ENCODE measurements at places on chromosomes 7 and 10.

DNA sequence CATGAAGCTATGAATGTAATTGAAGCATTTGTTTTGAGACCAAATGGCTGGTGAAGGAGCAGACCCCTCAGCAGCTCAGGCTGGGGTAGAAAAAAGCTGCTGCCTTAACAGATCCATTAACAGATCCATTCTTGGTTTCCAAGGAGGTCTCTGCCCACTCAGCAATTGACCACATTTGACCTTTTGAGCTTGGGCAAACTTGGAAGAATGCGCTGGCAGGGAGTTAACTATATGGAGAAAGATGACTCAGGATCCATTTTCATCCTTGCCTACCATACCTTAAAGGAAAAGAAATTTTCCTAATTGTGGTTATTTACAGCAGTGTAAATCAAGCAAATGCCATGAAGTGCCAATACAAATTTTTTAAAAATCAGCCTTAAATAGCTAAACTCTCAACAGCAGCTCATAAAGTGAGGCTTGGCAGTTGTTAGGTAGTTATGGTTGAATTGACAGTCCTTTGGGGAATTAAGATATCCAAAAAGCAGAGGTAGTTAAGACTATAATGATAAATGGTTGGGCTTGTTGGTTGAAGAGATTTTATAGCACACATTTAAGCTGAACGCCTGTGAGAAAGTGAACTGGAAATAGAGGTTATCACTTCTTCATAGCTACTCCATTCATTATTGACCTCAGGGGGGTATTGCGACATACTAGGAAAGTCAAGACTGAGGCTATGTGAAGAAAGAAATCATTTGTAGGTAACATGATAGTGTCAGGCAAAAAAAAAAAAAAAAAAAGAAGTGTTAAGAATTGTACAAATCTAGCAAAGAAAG is 83.9 kb downstream of the MKX start:
- H3K4me1 ChIP-seq, result peaks cover 5% of the 10 kb centered on the region
- no peaks in the 10 kb centered on the region for H3K27me3 ChIP-seq
- H3K36me3 ChIP-seq, result no peaks in the 10 kb centered on the region
- DNase-seq, result no peak
- no peak overlapping the region for H3K4me3 ChIP-seq

DNA sequence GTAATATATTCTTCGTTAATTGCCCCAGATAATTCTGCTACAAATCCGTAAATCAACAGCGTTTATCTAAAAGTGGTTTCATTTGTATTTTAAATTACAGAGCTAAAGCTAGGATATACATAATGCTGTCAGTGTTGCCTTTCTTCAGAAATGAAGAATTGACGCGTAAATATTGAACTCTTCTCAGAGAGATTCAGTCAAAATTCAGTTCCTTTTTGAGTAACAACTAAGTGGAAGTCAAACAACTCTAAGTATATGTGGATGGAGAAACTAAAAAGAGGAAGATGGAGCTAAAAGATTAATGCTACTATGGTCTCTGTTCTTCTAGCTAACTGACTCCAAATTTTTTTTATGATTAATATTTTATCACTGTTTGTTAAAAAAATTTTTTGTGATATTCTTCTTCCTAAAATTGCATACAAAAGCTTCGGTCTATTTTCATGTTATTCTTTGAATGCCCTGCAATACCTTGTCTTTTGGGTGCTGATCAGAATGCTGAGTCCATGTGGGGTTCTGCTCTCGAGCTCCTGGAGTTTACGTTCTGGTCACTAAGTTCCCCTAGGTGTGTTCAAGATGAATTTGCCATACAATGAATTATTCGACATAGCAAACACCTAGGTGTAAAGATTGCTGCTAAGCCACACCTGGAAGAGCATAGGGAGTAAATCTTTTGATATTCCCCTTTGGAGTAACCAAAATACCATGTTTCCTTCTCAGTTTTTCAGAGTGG is 20.7 kb downstream of the MDFIC start:
- no peaks in the 10 kb centered on the region for H3K36me3 ChIP-seq
- DNase-seq, result no peak
- H3K4me1 ChIP-seq, result peaks cover 2% of the 10 kb centered on the region
- no peak overlapping the region for H3K4me3 ChIP-seq

DNA sequence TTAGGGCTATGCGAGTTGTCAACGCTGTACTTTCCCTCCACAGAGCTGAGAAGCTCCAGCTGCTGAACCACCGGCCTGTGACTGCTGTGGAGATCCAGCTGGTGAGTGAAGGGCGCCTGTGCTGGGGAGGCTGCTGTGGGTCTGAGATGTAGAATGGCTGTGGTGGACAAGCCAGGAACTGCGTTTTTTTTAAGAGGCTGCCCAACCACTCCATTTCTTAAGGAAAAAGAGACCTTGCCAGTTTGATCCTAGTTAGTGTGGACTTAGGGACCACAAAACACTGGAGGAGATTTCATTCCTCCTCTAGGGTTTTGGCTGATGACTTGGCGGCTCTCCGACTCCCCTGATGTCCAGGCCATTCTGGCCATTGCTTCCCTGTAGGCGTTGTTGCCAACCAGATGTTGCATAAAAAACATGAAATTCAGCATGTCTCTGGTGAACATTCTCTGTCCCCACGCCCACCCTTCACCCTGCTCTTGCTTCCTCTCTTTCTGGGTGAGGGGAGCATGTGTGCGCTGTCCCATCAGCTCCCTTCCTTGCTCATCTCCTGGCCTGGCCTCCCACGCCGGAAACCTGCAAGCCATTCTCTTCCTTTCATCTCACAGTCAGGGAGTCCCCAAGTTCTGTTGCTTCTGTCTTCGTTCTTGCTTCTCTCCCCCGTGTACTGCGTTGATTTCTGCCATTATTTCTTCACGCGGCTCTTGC is 30.9 kb downstream of the CRCP start:
- H3K4me3 ChIP-seq, result peak overlapping the region; percentile 20
- H3K27ac ChIP-seq, result peak overlapping the region; percentile 11
- no peaks in the 10 kb centered on the region for H3K27me3 ChIP-seq
- H3K4me1 ChIP-seq, result peaks cover 9% of the 10 kb centered on the region
- peaks cover 31% of the 10 kb centered on the region for H3K36me3 ChIP-seq

GRCh38 chr7:43757073-43757720 is 1.3 kb upstream of the BLVRA start:
- DNase-seq, result no peak
- H3K36me3 ChIP-seq, result no peaks in the 10 kb centered on the region
- H3K27ac ChIP-seq, result peak overlapping the region; percentile 34
- H3K27me3 ChIP-seq, result no peaks in the 10 kb centered on the region

GRCh38 chr7:50828801-50829200 is 46.1 kb upstream of the GRB10 start:
- peaks cover 17% of the 10 kb centered on the region for H3K4me1 ChIP-seq
- H3K27me3 ChIP-seq, result no peaks in the 10 kb centered on the region
- no peak overlapping the region for H3K27ac ChIP-seq
- H3K36me3 ChIP-seq, result no peaks in the 10 kb centered on the region
- DNase-seq, result no peak

DNA sequence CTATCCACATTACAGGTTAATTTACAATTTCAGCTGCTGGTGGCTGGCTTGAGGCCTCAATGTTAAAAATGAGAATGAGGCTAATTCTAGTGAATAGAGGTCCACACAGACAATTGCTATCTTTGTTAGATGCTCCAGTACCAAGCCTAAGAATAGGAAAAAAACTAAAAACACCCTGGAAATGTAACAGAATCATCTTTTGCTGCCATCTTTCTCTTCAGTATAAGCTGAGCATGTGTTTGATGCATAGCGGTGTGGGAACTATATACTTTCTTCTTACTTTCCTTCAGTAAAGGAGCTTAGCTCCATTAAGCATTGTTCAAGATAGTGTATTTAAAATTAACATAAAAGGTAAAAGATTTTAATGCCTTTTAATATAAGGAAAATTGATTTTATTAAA is 5.6 kb downstream of the TMEM229A start:
- H3K4me3 ChIP-seq, result no peak overlapping the region
- no peak overlapping the region for H3K27ac ChIP-seq
- H3K4me1 ChIP-seq, result peaks cover 5% of the 10 kb centered on the region
- peaks cover 27% of the 10 kb centered on the region for H3K27me3 ChIP-seq
- H3K36me3 ChIP-seq, result no peaks in the 10 kb centered on the region
- DNase-seq, result no peak

DNA sequence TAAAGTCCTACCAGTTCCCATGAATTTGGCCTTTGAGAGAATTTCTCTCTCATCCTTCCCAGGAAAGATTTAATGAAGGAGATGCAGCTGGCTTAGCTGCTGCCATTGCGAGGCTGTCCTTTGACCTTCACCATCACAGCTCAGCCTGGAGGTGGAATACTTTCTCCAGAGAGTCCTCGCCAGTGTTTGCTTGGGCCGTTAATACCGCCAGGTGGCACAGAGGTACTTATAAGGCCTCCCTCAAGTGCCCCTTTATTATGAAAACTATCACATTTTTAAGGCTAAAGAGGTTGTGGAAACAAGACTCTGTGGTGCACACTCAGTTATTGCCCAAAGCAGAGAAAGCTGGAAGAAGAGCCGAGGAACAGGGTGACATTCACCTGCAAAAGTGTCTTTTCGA is 330.6 kb downstream of the CCSER2 start:
- H3K4me1 ChIP-seq, result no peaks in the 10 kb centered on the region
- H3K4me3 ChIP-seq, result no peak overlapping the region
- DNase-seq, result no peak
- no peak overlapping the region for H3K27ac ChIP-seq

GRCh38 chr7:57354679-57355338 is 95.2 kb upstream of the ZNF716 start:
- no peak for DNase-seq
- H3K4me1 ChIP-seq, result no peaks in the 10 kb centered on the region
- H3K36me3 ChIP-seq, result no peaks in the 10 kb centered on the region
- H3K4me3 ChIP-seq, result no peak overlapping the region
- no peak overlapping the region for H3K27ac ChIP-seq

DNA sequence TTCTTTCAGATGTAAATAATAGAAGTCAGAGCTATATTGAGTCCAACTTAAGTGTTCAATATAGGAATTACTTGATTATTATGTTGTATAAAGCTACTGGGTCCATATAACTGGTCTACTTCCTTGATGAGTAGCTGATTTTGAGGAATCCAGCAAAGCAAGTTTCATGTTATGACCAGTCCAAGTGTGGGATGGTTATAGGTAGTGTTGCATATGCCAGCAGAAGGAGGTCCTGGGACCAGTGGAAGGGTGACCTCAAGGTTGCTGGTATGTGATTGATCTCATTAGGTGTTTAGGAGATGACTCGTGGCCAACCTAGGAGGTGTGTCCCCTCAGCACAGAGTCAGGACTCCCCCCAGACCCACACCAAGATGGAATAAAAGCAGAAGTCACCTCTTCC is 551.5 kb downstream of the KCNMA1 start:
- H3K36me3 ChIP-seq, result peaks cover 16% of the 10 kb centered on the region
- H3K4me1 ChIP-seq, result no peaks in the 10 kb centered on the region
- no peak for DNase-seq
- no peak overlapping the region for H3K4me3 ChIP-seq
- no peaks in the 10 kb centered on the region for H3K27me3 ChIP-seq

DNA sequence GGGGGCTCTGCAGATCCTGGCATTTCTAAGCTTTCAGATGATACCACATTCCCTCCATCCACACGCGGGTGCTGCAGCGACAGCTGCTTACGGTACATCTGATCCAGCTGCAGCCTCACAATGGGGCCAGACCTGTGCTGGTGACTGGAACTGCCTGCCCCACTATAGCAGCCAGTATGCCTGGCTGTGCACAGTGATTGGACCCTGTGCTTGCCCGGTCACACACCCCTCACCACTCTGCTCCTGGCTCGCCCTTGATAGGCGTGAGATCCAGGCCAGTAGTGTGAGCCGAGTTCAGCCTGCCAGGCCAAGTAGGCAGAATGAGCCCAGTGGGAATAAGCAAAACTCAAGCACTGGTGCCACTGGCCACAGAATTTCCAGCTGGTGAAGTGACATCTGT is 164.8 kb downstream of the NRBF2 start:
- no peak overlapping the region for H3K27ac ChIP-seq
- H3K36me3 ChIP-seq, result peaks cover 3% of the 10 kb centered on the region
- H3K4me3 ChIP-seq, result no peak overlapping the region
- DNase-seq, result no peak
- H3K27me3 ChIP-seq, result no peaks in the 10 kb centered on the region
- peaks cover 7% of the 10 kb centered on the region for H3K4me1 ChIP-seq

GRCh38 chr10:99331207-99331803 is 2.1 kb downstream of the CNNM1 start:
- H3K27me3 ChIP-seq, result peaks cover 42% of the 10 kb centered on the region
- H3K27ac ChIP-seq, result no peak overlapping the region
- peaks cover 18% of the 10 kb centered on the region for H3K4me1 ChIP-seq
- no peak overlapping the region for H3K4me3 ChIP-seq
- DNase-seq, result peak; percentile 40
- H3K36me3 ChIP-seq, result no peaks in the 10 kb centered on the region

DNA sequence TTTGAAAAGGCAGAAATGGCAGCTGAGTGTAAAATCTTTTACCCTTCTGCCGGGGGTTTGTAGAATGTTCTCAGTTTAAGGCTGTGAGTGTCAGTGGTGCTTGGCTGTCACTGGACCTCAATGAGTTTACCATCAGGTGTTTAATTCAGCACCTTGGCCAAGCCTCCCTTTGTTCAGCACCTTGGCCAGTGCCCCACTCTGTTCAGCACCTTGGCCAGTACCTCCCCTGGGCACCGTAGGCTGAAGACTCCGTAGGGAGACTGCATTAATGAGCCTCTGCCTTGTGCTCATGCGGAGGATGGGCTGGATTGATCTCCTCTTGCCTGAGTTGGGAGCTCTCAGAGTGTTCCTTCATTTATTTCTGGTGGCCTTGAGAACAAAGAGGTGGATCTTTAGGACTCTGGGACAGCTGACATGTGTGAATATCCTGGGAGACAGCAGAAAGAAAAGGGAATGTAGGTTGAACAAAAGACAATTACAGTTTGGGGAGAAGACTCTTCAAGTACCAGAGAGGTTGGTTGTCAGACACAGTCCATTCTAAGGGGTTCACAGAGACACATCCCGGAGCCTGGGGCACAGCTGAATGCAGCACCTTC is 1.6 kb downstream of the FAM24A start:
- no peak overlapping the region for H3K27ac ChIP-seq
- no peaks in the 10 kb centered on the region for H3K36me3 ChIP-seq
- no peaks in the 10 kb centered on the region for H3K27me3 ChIP-seq

DNA sequence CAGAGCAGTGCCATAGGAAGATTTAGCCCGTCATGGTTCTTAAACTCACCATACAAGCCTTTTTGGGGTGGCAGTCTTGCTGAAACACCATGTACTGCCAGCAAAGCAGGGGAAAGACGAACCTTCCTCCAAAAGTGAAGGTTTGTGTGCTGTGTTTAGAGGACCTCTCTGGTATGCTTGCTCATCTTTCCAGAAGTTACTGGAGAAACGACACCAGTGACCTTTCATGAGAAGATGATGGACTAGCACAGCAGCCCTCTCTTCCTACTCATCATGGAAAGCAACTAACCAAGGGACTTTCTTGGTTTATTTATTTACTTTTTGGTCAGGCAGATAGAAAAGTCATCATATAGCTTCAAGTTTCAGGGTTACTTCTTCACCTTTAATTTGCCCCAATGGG is 247.4 kb downstream of the PTEN start:
- H3K4me1 ChIP-seq, result peaks cover 1% of the 10 kb centered on the region
- H3K4me3 ChIP-seq, result no peak overlapping the region
- H3K27ac ChIP-seq, result no peak overlapping the region
- H3K27me3 ChIP-seq, result no peaks in the 10 kb centered on the region

- no peaks in the 10 kb centered on the region for H3K36me3 ChIP-seq
- peaks cover 15% of the 10 kb centered on the region for H3K4me1 ChIP-seq
- H3K4me3 ChIP-seq, result no peak overlapping the region
- H3K27me3 ChIP-seq, result no peaks in the 10 kb centered on the region
- no peak for DNase-seq
- H3K27ac ChIP-seq, result no peak overlapping the region
Observed at GRCh38 chr7:135653340-135654080, 8.8 kb upstream of the STMP1 start.
